ENCODE measurements at places on chromosomes 11 and 22.

DNA sequence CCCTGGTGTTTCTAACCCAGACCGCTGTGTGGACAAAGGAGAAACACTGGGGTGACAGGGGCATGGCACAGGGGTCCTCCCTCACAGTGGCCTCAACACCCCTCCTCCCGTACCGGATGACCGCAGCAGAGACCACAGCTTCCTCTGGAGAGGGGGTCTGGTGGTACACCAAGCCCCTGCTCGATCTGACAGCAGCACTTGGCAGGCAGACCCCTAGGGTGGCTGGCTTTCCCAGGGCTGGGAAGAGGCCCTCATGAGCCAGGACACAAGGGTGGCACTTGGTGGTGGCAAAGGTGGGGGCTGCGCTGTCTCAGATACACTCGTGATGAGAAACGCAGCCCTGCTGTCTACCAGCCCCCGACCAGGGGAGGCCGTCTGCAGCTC is 38.7 kb downstream of the DUSP8 start:
- DNase-seq: no peak

GRCh38 chr22:44920183-44920582 is 89.6 kb downstream of the PHF21B start:
- no peak for DNase-seq

DNA sequence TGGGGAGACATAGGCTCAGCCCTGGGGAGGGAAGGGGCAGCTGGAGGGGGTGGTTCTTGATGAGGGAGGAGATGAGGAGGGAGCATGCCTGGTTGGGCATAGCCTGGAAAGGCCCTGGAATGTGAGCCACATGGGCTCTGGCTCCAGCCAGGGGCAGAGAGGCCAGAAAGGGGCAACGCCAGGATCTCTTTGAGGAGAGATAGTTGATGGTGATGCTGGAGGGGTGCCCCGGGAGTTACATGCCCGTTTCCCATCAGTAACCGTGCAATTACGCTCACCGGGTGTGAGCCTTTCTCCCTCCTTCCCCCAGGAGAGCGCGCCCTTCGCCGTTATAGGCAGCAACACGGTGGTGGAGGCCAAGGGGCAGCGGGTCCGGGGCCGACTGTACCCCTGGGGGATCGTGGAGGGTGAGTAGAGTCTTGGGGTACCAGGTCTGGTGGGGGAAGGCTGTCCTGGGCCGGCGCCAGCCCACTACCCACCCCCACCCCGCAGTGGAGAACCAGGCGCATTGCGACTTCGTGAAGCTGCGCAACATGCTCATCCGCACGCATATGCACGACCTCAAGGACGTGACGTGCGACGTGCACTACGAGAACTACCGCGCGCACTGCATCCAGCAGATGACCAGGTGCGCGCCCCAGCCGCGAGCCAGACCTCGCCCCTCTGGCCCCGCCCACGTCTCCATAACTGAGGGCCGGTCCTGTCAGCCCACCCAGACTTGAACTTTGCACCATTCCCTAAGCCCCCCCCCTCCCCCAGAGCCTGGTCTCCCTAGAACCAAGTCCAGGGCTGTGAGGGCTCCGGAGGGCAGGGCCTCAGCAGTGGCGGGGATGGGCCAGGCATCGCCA is 1.8 kb upstream of the GP1BB start:
- no peak for DNase-seq

- DNase-seq: no peak
Observed at GRCh38 chr11:126815111-126815510, 185.5 kb downstream of the KIRREL3 start.

- no peak for DNase-seq
Observed at GRCh38 chr22:30948930-30949342, 19.6 kb downstream of the MORC2 start.

DNA sequence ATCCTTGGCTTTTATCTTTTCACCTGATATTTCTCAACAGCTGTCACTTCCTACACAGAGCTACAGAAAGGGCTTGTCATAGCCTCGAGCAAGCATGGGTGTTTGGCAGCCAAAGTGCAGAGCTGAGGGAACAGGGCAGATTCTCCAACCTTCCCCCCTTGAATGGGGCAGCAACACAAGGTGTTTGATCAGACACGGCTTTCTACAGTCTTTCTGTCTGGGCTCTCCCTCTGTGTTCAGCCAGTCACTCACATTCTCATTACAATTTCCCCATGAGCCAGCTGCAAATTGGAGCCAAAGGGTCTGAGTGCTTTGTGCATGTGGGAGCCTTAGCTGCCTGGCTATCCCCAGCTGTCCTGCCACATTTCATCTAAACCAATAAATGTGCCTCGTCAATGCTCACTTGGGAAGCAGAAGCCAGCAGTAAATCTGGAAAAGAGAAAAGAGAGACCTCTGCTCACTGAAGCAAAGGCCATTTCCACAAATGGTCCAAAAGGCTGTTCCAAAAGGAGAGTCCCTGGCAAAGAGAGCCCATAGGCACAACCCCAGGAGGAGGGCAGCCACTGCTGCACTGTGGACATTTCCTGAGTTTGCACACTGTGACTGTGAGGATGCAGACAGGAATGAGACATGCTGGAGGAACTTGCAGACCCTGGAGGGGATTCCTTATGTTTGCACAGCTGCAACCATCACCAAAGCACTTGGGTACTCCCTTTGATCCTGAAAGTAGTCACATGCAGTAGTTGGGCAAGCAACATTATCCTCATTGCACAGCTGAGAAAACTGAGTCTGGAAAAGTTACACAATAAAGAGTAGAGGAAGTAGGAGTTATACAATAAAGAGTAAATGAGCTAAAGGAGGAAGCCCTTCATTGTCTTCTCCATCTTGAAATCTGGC is 186.8 kb downstream of the FAM181B start:
- DNase-seq: no peak

- no peak for DNase-seq
Observed at GRCh38 chr22:17471886-17472535, 91.3 kb upstream of the SLC25A18 start.

GRCh38 chr11:61121917-61122316 is 19.6 kb downstream of the CD5 start:
- no peak for DNase-seq
